SW 1271 (cell line): ENCODE measurements at places on chromosomes 7 and 10.

GRCh38 chr10:113866551-113867394 lies 12.3 kb downstream of the NHLRC2 start:
- DNase-seq, result no peak

DNA sequence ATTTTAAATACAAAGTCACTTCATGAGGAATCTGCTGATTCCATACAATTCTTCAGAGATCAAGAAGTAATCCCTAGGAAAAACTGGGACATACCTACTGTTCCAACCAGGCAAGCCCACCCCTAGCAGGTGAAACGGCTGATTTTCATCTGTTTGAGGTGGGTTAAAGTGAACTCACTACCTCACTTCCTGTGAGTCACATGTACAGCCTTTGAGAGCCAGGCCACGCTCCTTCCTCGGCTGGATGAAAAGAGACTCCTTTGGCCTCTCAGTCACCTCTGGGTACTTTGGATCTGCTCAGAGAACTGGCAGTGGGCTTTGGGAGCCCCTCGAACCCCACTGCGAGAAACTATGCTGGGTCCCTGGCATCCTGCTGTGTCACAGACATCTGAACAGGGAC lies 68.2 kb downstream of the CHST15 start:
- DNase-seq, result no peak

GRCh38 chr10:70093335-70093944 lies 39.2 kb downstream of the AIFM2 start:
- no peak for DNase-seq

GRCh38 chr10:44180321-44181168 lies 204.4 kb downstream of the CXCL12 start:
- no peak for DNase-seq

DNA sequence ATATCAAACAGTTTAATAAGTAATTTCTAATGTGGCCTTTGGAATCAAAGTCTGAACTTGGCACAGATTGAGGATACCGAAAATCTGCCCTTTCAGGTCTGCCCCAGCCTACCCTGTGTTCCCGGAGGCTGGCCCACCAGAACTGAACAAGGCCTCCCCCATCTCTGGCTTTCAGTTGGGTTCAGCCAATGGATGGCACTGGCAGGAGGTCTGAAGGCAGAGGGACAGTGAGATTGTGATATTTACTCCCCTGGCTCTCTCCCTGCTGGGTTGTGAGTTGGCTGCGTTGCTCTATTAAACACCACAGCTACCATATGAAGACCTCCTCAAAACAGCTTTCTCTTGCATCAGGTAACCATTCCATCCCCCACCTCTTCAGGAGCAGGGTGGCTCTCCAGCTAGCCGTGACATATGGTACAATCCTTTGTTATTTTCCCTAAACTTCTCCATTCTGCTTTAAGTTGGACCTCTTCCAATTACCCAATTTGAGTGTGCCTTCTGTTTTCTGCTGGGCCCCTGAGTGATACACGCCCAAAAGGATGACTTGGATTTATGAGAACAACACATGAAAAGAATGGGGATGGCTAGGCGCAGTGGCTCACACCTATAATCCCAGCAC lies 28.1 kb downstream of the DNMBP start:
- DNase-seq, result no peak

DNA sequence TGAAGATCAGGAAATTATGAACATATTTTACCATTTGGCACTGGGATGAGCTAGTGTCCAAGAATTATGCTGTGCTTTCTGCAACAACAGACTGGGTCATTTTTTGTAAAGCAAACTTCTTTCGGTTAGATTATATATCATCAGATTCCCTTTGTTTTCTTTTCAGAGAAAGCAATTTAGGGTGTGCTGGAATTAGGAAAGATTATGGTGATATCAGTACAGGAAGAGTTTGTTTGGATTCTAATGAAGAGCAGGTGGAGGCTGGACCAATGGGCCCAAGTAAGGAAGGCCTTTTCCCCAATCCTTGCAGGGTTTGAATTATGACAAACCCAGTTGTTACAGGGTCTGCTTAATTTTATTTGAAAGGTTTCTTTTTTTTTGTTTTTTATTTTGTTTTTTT lies 1092.8 kb downstream of the KCNMA1 start:
- DNase-seq, result no peak

DNA sequence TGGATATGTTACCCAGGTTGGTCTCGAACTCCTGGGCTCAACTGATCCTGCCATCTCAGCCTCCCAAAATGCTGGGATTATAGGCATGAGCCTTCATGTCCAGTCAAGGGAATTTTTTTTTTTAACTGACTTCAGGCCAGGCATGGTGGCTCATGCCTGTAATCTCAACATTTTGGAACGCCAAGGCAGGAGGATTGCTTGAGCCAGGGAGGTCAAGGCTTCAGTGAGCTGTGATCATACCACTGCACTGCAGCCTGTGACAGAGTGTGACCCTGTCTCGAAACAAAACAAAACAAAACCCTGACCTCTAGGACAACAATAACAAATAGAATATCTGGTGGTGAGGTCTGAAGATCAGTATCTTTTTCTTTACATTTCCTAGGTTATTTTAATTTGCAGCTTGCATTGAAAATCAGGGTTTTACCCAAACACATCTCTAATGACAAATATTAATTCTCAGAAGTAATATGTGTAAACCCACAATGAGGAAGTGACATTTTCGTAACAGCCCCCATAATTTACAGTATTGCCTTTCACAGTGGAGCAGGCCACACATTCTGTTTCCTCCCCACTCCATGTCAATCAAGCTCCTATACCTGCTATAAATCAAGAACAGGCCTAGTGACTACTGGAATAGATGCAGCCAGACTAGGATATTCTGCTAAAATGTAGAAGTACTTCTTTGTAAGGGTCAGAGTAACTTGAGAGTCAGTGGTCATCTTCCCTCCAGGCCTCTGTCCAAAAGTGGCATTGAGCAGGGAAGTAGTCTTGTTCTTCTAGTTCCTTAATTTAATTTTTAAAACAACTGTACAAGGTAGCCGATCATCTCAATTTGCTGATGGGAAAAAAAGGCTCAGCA lies 43.3 kb upstream of the ECHDC3 start:
- no peak for DNase-seq

- DNase-seq, result no peak
Observed at GRCh38 chr10:77081481-77081891, 556.1 kb downstream of the KCNMA1 start.

- DNase-seq, result no peak
Observed at GRCh38 chr10:34687434-34688210, 127.5 kb downstream of the PARD3 start.

DNA sequence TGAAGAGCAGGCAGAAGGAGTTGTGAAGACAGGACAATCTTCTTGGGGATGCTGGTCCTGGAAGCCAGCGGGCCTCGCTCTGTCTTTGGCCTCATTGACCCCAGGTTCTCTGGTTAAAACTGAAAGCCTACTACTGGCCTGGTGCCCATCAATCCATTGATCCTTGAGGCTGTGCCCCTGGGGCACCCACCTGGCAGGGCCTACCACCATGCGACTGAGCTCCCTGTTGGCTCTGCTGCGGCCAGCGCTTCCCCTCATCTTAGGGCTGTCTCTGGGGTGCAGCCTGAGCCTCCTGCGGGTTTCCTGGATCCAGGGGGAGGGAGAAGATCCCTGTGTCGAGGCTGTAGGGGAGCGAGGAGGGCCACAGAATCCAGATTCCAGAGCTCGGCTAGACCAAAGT lies 1.5 kb downstream of the CHPF2 start:
- DNase-seq, result no peak

- DNase-seq, result peak; percentile 98
Observed at GRCh38 chr7:80722616-80723195, 84.3 kb downstream of the CD36 start.

DNA sequence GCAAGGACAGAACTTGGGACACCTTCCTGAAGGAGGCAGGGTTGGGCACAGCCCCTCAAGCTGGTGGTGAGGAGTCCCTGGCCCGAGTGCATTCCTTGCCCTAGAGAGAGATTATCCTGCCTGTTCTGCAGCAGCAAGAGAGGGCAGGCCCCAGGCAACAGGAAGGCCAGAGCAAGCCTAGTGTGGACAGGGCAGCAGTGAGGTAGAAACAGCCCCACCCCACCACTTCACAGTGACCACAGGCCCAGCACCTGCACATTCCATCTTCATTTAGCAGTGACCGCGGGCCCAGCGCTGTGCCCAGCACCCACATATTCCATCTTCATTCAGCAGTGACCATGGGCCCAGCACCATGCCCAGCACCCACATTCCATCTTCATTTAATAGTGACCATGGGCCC lies 16.4 kb upstream of the TMEM72 start:
- no peak for DNase-seq

DNA sequence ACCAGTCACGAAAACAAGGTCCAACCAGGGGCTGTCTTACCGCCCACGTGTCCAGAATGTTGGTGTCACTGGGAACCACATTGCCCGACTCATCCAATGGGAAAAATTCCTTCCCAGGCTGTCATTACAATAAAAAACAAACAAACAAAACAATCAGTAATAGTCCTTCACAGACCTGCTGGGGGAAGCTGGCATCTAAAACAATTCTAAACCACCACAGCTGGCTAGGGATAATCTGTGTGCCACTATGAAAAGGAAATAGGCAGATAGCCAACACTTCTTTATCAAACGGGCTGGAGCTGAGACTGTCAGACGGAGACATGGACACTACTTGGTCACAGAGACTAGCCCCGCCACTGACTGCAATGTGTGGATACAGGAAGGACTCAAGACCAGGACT lies 9.2 kb downstream of the AKR1B1 start:
- no peak for DNase-seq

- no peak for DNase-seq
Observed at GRCh38 chr10:116784651-116785050, 42.3 kb upstream of the HSPA12A start.

DNA sequence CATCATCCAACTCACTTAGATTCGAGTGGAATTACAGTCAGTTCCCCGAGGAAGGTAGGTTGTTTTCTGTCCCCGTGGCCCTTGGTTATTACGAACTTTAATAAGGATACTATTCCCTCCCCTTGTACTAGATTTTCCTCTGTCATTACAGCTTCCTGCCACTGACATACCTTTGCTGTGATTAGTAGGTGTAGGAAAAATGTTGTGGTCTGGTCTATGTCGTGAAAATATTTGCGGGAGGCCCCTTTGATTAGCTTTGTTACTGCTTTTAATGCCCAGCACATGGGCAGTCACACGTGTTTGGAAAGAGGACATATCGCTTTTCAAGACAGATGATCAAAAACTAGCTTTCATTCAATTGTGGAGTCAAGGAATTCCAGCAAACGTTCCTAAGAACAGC lies 92.2 kb downstream of the GATA3 start:
- DNase-seq, result no peak

DNA sequence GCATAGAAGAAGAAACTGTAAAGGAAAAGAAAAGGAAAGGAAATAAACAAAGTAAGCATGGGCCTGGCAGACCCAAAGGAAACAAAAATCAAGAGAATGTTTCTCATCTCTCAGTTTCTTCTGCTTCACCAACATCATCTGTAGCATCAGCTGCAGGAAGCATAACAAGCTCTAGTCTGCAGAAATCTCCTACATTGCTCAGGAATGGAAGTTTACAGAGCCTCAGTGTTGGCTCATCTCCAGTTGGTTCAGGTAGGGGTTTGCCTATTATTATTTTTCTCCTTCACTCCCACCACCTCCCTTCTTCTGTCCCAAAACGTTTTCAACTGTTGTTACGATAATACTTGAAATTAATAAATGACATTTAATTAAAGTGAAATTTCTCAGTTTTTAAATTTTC lies 139.6 kb downstream of the MLLT10 start:
- no peak for DNase-seq

DNA sequence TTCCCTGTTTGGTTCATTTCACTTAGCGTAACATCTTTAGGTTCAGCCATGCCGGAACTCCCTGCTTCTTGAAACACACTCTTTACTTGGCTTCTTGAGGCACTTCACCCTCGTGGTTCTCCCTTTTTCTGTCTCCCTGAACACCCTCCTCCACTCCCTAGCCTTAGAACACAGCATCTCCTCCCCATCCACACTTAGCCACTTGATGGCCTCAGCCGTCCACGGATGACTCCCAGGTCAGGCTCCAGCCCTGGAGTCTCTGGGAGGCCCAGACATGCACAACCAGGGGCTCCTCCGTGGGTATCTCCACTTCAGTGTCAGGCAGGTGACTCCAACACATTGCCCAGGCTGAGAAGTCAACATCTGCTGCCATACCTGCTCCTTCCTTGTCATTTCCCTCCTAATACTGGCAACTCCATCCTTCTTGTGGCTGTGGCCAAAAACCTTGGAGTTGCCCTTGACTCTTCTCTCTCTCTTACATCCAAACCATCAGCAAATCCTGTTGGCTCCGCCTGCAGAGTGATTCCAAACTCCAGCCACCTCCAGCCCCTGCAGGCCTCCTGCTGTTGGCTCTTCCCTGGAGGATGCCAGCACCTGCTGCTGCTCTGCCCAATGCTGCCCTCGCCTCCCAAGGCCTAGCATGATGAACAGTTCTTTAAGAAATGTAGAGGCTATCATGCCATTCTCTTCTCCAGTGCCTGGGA lies 8.4 kb upstream of the INMT start:
- no peak for DNase-seq

GRCh38 chr10:117609095-117609795 lies 66.7 kb downstream of the EMX2 start:
- peak; percentile 13 for DNase-seq

DNA sequence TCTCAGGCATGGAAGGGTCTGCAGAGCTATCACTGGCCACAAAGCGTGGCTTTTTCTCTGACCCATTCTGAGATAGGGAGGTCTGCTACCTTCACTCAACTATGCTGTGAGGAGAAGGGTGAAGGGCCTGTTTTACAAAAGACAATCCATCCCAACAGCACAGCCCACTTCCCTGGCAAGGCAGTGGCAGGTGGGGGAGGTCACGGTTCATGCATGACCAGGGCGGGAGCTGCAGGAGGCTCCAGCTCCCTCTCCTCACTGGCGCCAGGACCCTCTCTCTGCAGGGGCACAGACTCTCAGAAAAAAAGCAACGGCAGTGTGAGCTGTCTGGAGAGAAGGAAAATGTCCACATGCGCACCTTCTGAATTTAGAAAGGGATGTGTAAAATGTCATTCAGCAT lies 28.5 kb downstream of the GRB10 start:
- DNase-seq, result no peak

GRCh38 chr10:77120012-77120411 lies 517.6 kb downstream of the KCNMA1 start:
- no peak for DNase-seq

- no peak for DNase-seq
Observed at GRCh38 chr7:88046839-88047573, 113.0 kb downstream of the ADAM22 start.

- DNase-seq, result no peak
Observed at GRCh38 chr7:104530251-104530650, 201.8 kb downstream of the LHFPL3 start.

- DNase-seq, result peak; percentile 84
Observed at GRCh38 chr7:98284335-98285036, 3.0 kb downstream of the BRI3 start.
